Activated naive CD4-positive, alpha-beta T cell treated with anti-CD3 and anti-CD28 coated beads for 36 hours (primary cell): ENCODE measurements at places on chromosomes 2 and 18. TPM values are rescaled to one million over a fixed set of nuclear protein-coding genes. Genes with fewer than 3 reads are reported as not detected.

Gene MYO5B
- total RNA-seq, result 0.12 TPM

DNA sequence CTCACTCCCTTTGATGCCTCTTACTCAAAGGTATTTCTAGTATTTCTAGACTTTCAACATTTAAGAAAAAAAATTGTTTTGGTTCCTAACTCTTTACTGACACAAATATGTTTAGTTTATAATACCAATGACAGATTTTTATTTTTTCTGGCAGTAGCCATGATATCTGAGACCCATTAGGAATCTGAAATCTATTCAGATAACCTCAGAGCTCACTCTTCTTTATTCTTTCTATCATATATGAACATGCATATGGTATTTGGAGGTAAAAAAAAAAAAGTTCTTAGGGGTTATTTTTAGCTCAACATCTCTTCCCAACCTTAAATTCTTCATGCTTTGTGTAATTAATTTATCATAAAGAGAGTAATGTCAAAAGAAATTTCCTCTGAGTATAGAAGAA, 465.5 kb downstream of the CDH2 start:
- DNase-seq, result no peak

Gene NEURL3
- total RNA-seq, result 0.57 TPM

- DNase-seq, result no peak
These were observed 65.6 kb downstream of the STRADB start for GRCh38 chr2:201517094-201517493.

DNA sequence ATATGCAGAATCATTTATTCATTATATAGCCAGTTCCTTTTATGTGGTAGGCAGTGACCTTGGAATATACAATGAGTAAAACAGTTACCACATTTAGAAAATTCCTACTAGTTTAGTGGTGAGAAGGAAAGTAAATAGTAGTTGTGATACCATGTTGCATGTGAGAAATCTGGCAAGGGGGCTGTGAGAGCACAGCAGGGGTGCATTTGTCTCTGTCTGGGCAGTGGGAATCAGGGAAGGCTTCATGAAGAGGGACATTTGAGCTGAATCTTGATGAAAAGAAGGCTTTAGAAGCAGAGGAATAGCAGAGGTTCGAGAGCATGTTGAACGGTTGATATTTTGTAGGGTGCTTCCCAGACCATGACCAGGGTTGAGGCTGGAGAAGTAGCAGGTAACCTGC, 78.7 kb downstream of the RAB3GAP1 start:
- DNase-seq, result no peak

Gene ANKRD30B
- total RNA-seq, result not detected

DNA sequence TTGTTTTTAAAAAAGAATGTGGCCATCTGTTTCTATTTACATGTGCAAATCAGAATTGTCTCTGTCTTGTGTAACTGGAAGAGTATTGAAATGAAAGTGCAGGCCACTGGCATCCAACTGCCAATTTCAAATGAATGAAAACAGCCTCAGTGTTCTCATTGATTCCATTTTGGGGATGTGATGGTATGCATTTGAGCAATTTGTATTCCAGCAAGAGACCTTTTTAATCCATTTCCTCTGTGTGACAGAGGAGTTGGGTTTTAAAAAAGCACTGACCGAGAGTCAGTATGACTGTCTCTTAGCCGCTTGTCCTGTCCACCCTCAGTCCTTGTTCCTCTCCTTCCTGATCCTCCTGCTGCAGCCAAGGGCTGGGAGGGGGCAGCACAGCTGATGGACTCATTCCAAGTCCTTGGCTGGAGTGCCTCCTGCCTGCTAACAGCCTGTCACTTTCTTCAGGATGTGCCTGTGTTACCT, 50.0 kb downstream of the ASAP2 start:
- DNase-seq, result no peak

Gene NT5C1B
- not detected for total RNA-seq

DNA sequence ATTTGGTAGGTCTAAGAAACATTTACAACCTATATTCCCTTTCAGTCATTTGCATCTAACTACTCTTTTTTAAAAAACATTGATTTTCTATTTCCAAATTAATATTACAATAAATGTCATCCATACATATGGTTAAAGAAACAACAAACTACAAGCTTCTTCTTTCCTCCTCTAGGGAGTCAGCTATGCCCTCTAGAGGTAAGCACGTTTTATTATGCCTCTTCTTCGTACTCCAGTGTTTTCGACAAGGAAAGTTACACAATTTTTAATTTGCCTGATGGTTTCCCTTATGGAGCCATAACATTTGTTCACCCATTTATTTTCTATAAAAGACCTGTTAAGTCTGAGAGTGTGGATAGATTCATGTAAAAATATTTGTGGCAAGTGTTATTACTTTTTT, 183.4 kb upstream of the CDH7 start:
- DNase-seq, result no peak

GRCh38 chr2:25543939-25544338, 129.4 kb downstream of the DTNB start:
- no peak for DNase-seq

- DNase-seq, result no peak
These were observed 201.6 kb downstream of the TRIB2 start for GRCh38 chr2:12918138-12918834.

GRCh38 chr2:176643646-176644045, 374.4 kb downstream of the MTX2 start:
- no peak for DNase-seq

Gene INHBB
- not detected for total RNA-seq

GRCh38 chr18:29849144-29849543, 1193.4 kb downstream of the DSC3 start:
- no peak for DNase-seq

Gene SERPINB2
- not detected for total RNA-seq

DNA sequence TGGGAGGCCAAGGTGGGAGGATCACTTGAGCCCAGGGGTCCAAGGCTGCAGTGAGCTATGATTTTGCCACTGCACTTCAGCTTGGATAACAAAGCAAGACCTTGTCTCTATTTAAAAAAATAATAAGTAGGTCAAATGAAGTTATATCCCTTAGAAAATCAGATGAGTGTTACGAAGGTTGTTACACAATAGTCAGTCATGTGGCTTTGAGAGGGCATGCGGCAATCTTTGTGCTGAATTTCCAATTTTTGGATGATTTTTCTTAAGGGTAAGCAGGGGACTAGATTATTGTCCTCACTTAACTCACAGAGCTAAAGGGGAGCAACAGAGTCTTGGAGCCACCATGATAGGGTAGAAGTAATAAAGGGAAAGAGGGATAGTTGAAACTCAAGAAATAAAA, 71.8 kb downstream of the B3GNT2 start:
- DNase-seq, result no peak

Gene CRACDL
- 0.35 TPM for total RNA-seq

DNA sequence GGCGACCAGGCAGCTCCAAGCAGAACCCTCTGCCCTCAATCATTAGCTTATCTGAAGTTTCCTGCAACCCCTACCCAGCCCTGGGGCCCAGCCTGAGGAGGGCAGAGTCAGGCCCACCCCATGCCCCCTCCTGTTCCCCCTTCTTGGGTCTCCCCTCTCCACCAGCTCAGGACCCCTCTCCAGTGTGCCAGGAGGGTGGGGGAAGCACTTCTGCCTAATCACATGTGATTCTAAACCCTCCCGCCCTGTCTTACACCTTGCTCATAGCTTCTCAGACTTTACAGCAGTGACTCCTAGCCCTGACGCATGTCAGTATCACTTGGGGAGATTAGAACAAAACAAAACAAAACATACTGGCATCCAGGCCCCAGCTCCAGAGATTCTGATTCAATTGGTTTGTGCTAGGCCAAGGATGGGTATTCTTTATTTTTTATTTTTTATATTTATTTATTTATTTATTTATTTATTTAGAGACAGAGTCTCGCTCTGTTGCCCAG, 42.5 kb upstream of the ASAP2 start:
- no peak for DNase-seq

- DNase-seq, result peak; percentile 88
These were observed 604 bp downstream of the COQ10B start for GRCh38 chr2:197453914-197454398.
